ENCODE measurements at places on chromosomes 3 and 15.

DNA sequence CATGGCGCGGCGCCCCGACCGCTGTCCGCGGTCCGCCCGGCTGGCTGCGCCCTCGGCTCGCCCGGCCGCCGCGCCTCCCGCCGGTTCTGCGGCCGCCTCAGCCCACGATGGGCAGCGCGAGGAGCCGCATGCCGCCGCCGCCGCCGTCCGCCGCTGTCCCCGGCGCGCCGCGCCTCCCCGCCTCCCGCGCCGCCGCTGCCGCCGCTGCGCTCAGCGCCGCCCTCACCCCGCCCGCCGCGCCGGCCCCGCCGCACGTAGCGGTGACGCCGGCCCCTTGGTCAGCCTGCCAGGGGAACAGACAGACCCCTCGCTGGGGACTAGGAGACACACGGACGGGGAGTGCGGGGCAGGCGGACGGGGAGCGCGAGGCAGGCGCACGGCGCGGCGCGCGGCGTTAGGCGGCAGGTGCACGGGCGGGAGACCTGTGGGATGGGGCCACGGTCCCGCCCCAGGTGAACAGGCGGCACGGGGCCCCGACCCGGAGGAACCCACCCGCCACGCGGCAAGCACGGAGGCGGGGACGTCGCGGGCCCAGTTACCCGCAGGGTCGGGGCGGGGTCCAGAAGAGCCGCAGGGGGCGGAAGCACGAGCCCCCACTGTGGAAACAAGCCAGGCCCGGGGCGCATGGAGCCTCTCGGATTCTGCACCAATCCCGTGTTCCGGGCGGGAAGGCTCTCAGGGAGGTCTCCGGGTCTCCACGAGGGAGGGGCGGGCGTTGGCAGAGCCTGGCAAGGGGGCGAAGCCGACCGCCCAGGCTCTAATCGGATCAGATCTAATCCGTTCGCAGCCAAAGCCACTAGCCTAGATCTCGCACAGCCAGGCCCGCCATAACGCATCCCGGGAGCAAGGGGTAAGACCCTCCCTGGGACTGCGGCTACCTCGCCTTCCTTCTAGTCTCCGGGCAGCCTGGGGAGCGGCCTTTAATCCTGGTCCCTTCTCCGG lies at the start of gene CSPG5:
TSS of gene CSPG5 (minus strand) at position 175 of the 942 bp plus-strand sequence. CDS start at position 3, 172 bp downstream.
- peak; percentile 37 for DNase-seq

- DNase-seq: peak; percentile 93
Observed at GRCh38 chr3:195015021-195015420, 255.9 kb downstream of the XXYLT1 start.

DNA sequence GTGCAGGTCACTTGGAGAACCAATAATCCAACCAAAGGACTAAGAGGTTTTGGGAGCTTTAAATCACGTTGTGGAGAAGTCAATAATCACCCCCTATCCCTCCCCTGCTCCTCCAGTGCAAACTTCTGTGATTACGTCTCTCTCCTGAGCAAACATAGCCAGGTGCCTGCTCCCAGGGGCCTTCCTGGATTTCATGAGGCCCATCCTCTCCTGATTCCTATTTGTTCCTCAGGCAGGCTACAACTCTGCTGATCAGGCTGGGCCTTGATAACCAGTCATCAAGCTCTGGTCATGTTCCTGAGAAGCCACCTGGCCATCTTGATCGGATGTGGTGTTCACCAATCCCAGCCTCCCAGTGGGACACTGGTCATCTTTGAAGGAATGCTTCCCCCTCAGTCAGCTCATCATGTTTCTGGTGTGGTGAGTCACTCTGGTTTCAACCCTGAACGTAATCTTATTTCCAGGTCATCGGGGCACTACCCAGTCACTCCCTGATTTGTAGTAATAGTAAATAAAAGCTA lies 2.9 kb upstream of the ZNF710 start:
- no peak for DNase-seq

GRCh38 chr15:99104788-99105513 lies at the start of gene SYNM:
SYNM (plus strand) TSS chr15:99105080; CDS start chr15:99105200, 120 bp downstream.
- peak; percentile 76 for DNase-seq

DNA sequence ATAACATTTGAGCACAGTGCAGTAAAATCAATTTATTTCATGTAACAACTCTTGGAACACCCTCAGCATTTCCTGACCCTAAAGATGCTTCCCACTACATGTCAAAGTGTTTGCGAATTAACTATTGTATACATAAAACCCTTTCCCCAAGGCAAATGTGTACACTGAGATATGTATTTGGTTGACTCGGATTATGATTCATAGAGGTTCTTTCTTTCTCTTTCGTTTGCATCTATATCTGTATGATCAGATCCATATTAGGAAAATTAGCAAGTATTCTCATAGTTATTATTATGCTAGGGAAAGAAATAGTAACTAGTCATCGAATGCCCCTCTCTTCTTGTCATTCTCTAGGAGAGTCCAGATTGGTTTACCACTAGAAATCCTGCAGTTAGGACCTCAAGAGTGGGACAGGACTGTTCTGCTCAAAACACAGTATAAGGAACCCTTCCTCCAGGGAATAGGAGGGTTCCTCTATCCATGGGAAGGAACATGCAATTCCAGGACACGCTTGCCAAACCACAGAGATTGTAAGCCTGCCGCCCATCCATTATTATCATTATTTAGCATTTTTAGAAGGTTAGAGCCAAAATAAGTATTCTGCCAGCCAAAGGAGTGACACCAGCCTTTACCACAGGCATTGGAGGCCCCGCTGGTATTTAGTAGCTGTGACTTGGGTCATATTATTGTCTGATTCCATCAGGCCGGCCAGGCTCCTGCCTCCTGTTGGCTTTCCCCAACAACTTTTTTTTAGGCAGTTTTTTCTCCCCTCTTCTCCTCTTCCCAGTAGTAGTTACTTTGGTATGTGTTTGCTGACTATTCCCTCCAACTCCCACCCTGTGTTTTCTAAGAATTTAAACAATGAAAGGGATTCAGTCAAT lies 100.7 kb downstream of the GALK2 start:
- DNase-seq: no peak

GRCh38 chr3:4091786-4092185 lies 211.4 kb upstream of the SETMAR start:
- no peak for DNase-seq

GRCh38 chr3:64559588-64559987 lies 128.2 kb downstream of the ADAMTS9 start:
- DNase-seq: no peak

DNA sequence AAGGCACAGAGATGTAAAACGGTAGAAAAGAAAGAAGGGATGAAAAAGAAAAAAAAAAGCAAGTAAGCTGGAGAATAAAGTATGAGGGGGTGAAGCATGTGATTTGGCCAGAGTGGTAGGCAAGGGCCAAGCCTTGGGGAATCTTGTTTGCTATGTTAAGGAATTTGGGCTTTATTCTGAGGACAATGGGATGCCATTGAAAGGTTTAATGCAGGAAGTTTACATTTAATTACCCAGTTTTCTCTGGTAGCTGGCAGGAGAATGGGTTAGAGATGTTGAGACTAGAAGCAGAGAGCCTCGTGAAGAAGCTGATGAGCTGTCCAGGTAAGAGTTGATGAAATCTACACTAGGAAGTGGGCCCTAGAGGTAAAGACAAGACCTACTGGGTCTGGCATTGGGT lies 455.9 kb downstream of the PDCD6IP start:
- no peak for DNase-seq

DNA sequence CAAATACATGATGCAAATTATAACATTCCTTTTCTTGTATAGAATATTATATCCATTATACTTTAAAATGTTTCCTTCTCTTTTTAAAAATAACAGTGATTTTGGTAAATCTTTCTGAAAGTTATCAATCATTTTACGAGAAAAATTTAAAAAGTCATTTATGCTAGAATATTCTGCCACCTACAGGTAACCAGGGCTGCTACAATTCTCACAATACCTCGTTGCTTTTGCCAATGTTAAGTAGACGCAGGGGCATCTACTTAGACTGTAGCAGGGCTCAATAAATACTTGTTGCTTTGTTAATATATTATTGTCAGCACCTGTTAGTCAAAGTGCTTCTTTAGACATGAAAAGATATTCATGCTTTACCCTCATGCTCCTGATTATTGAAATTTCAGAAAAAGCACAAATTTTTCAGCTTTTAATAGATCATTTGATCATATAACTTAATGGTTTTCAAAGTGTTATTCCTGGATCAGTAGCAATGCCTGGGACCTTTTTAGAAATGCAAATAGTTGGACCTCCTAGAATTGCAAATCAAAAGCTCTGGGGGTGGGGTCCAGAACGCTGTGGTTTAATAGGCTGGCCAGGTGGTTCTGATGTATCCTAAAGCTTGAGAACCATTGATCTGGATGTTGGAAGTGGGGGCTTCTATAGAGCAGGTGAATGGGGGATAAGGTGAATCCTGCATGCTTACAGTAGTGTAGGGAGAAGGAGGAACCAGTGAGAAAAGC lies 223.6 kb upstream of the PDZRN3 start:
- peak; percentile 34 for DNase-seq

DNA sequence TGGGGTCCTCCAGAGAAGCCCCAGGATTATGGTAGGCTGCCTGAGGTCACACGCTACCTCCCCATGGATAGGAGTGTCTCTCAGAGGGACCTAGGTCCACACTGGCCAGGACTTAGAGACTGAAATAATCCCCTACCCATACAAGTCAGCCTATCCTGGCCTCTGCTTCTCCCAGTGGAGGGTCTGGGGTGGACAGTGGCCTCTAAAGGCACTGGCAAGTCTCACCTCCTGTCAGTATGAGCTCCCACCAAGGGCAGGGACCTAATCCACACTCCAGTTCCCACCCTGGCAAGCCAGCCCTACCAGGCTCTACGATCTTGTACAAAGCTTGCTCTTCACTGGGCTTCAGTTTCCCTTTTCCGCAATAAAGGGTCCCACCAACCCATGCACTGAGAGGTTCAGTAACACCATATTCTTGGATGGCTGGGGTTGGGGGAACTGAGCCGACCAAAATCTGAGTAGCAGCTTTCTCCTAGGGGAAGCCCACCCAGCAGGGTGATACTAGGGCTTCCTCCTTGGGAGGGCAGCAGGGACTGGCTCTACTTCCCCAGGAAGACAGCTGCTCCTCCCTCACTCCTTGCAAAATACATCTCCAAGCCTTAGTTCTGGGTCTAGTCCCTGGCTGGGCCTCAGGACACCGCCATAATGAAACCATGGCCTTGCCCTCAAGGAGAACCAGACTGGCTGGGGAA lies 2.4 kb downstream of the CISH start:
- no peak for DNase-seq

DNA sequence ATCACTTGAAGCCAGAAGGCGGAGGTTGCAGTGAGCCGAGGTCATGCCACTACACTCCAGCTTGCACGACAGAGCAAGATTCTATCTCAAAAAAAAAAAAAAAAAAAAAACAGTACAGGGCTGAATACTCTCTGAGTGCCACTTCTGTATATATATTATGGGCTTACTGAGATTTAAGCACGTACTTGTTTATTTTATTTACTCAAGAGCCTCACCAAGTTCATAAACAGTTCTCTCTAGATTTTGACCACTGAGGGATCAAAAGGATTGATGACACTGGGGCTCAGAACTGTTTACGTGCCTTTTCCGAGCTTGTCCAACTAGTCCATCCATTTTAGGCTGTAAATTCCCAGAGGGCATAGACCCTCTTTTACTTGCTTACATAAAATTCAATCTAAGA lies 81.5 kb downstream of the FRMD4B start:
- DNase-seq: no peak

- DNase-seq: no peak
Observed at GRCh38 chr15:77630956-77631744, 1.6 kb downstream of the LINGO1 start.

- no peak for DNase-seq
Observed at GRCh38 chr3:110193074-110193473, 855.7 kb upstream of the DPPA4 start.

DNA sequence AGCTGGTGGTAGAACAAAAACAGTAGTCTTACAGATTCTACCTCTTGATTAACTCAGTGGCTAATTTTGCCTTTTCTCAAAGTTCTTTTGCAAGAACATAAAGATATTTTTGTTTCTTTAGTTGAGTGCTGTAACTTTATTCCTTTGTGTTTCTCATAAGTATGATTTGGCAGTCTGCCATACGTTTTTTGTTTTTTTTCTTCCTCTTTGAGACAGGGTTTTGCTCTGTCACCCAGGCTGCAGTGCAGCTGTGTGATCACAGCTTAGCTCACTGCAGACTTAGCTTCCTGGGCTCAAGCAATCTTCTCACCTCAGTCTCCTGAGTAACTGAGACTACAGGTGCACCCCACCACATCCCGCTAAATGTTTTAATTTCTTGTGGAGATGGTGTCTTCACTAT lies 22.4 kb downstream of the B3GNT5 start:
- peak; percentile 93 for DNase-seq

DNA sequence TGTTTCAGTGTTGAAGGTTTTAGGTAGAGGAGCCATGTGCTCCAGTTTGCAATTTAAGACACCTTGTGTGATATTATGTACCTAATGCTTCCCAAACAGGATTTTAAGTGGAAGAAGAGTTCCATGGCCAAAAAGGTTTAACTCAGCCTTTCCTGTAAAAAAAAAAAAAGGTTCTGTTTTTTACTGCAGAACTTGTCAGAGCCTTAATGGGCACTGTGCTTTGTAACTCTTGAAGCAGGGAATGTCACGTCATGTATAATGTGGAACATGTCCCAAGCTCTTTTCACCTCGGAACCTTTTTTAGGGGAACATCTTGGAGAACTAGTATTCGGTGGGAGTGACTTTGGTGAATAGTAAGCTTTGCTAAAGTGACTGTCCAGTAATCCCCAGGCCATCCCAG lies 31.6 kb downstream of the PSMD6 start:
- no peak for DNase-seq

GRCh38 chr3:23399221-23399620 lies 196.1 kb downstream of the UBE2E2 start:
- DNase-seq: no peak
